Activated CD4-positive, alpha-beta T cell treated with anti-CD3 and anti-CD28 coated beads, Interleukin-2, Interleukin-6, amounts not matched to agents 100 ng/mL and 50 ng/mL, durations not matched to agents 16 hours and 8 hours (primary cell): ENCODE measurements at places on chromosomes 7 and 10.

DNA sequence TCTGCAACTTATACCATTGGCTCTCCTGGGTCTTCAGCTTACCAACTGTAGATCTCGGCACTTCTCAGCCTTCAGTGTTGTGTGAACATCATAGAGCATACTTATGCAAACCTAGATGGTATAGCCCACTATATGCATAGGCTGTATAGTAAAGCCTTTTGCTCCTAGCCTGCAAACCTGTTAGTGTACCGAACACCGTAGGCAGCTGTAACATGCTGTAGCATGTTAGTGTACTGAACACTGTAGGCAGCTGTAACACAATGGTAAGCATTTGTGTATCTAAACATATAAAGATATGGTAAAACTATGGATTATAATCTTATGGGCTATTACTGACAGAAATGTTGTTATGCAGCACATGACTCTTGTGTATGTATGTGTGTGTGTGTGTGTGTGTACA is 256.9 kb downstream of the WDR11 start:
- DNase-seq = no peak

GRCh38 chr7:134362587-134363483 is 46.1 kb upstream of the SLC35B4 start:
- no peak for DNase-seq

DNA sequence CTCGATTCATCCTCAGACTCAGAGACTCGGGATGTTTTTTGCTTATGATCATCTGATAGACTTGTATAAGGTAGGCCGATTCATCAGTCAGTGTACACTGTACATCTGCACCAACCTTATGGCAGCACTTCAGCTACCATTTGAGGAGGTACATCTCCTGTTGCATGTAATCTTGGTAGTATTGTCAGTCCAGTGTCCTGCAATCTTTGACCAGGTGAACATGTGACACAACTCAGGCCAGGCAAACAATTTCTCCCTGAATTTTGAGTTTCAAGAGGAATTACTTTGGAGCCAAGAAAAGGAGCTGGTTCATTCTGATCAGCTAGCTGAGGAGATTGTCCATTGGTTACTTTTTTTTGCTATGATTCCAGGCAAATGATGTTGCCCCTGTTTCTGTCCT is 19.7 kb upstream of the WASL start:
- DNase-seq = no peak

DNA sequence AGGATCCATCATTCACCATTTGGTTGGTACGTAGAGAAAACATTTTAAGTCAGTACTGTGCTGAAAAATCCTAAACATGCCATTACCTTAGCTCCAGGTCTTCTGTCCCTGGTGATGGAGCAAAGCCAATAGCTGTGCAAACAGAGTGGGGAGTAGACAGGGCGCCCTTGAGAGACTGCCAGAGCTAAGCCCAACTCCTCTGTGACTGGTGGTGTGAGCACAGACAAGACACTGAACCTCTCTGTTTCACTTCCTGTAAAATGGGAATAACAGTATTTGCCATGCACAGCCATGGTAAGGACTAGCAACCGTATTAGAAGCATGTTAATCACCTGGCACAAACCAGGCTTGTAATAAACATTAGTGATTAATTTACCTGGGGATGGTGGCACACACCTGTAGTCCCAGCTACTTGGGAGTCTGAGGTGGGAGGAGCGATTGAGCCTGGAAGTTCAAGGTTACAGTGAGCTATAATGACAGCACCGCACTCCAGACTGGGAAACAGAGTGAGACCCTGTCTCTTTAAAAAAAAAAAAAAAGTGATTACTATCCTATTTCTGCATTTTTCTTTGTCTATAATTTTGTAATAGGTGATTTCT is 28.7 kb downstream of the LYZL1 start:
- DNase-seq = no peak

GRCh38 chr7:7251742-7252141 is 69.4 kb downstream of the C1GALT1 start:
- no peak for DNase-seq

GRCh38 chr10:125154529-125154928 is 5.8 kb downstream of the CTBP2 start:
- DNase-seq = no peak

DNA sequence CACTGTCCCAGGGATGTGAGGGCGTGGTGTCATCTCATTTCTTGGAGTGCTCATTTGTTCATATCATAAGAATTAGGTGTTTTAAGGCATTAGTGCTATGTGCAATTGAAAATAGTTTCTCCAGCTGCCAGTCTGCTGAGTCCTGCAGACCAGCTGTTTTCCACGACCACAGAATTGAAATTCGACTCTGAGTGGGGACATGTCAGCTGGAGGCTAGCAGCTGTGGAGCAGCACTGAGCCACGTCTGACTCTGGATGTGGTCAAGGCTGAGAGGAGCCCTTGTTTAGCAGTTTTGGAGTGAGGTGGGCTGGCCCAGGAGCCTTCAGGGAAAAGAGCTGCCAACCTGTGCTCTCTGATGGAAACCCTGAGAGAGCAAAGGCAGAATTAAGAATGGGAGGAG is 156.3 kb upstream of the GRB10 start:
- DNase-seq = no peak

- no peak for DNase-seq
Observed at GRCh38 chr10:114730291-114730690, 72.2 kb upstream of the ABLIM1 start.

- DNase-seq = no peak
Observed at GRCh38 chr10:18616337-18616736, 35.0 kb downstream of the NSUN6 start.

DNA sequence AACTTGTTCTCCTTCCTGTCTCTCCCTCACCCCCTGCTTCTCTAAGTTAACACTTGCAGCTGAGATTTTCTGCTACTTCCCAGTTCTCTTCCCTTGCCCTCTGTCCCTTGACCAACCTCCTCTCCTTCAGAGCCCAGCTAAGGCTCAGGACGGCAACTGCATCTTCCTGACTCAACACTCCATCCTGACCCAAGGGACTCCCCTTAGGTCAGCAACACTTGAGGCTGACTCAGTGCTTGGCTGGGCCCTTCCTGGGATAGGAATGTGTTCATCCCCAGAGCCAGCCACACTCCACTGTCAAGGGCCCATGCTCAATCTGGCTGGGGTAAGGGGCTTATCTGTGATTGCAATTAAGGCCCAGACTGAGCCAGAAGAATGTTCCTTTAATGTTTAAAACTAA is 3.4 kb downstream of the CALHM2 start:
- no peak for DNase-seq

DNA sequence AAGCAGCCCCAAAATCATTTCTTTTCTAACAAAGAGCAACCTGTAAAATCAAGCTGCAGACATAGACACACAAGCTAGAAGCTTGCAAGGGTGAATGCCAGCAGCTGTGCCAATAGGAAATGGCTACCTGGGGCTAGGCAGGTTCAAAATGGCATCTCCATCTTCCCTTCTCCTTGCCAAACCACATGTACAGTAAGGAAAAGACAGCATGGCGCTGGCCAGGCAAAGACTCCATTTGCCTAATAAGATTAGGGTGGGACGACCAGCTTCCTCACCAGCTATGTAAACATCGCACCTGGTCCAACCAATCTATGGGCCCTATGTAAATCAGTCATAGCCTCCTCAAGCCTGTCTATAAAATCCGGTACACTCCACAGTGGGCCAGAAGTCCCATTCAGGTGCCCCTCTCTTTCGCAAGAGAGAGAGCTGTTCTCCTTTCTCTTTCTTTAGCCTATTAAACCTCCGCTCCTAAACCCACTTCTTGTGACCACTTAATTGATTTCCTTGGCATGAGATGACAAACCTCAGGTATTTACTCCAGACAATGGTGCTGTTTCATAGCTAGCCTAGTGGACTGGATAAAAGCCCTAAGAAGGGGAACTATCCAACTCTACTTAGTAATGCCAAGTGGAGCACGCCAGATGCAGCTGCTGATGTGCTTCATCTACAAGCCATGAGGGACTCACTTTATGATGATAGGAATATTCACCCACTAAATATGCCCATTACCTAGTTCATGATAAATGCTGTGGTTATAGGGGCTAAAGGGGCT is 44.1 kb downstream of the HTR7 start:
- no peak for DNase-seq
